ENCODE measurements at places on chromosomes 5 and 9. TPM values are rescaled to one million over a fixed set of nuclear protein-coding genes. Genes with fewer than 3 reads are reported as not detected.

- no peak for DNase-seq
- no peaks in the 10 kb centered on the region for H3K27me3 ChIP-seq
Observed at GRCh38 chr5:178235588-178235974, 3.0 kb upstream of the PHYKPL start.

GRCh38 chr9:133171161-133171961, 7.6 kb upstream of the GBGT1 start:
- H3K27ac ChIP-seq = no peak overlapping the region
- no peaks in the 10 kb centered on the region for H3K4me1 ChIP-seq

- H3K4me1 ChIP-seq = no peaks in the 10 kb centered on the region
- H3K36me3 ChIP-seq = no peaks in the 10 kb centered on the region
- no peak overlapping the region for H3K27ac ChIP-seq
- H3K4me3 ChIP-seq = no peak overlapping the region
- H3K27me3 ChIP-seq = no peaks in the 10 kb centered on the region
Observed at GRCh38 chr5:80884929-80885328, 75.2 kb upstream of the RASGRF2 start.

DNA sequence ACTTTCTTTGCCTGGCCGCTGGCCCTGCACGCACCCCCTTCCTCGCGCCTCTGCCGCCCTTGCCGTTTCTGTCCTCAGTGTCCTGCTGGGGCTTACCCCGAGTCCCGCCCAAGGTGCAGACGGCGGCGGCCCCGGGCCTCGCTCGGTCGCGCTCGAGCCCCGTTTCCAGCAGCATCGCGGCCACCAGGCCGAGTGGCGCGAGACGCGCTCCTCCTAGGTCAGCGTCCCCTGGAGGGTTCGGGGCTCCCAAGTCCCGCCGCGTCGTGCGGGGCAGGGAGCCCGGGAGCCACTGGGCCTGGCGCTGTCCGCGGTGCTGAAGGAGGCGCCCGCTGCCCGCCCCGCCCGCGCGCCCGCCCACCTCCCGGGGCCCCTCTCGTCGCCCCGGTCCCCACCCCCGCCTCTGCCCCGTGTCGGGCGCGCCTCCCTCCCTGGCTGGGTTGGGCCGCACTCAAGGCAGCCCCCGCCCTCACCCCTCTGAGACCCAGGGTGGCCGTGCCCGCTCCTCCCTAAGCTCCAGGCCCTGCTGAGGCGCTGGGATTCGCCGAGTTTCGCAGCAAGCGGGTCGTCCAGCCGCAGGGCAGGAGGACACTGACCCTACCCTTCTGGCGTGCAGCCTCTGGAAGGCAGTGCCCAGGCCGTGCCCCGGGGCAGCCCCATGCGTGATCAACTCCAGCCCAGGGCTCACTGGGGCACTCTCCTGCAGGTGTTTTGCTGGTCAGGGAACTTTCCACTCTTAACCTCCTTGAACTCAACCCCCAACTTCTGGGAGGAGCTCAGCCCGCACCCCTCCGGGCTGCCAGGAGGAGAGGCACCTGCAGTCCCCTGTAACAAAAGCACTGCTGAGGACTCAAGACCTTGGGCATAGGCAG, at the start of gene LHX3:
TSS of gene LHX3 (minus strand) at position 291 of the 869 bp plus-strand sequence. CDS start at position 175, 116 bp downstream.
- peaks cover 4% of the 10 kb centered on the region for H3K36me3 ChIP-seq
- DNase-seq = peak; percentile 22
- no peak within 1 kb of the TSS for H3K4me3 ChIP-seq
- no peaks in the 10 kb centered on the region for H3K4me1 ChIP-seq
- peaks cover 46% of the 10 kb centered on the region for H3K27me3 ChIP-seq

The SEMA6A gene
- total RNA-seq = 9.3 TPM

The PLK2 gene
- 100 TPM for total RNA-seq
